ENCODE measurements at places on chromosomes 11 and 22. TPM values are rescaled to one million over a fixed set of nuclear protein-coding genes. Genes with fewer than 3 reads are reported as not detected.

TRIM48 gene
- total RNA-seq: not detected

- DNase-seq: no peak
Measured at GRCh38 chr11:121839781-121840180, 276.2 kb downstream of the BLID start.

DNA sequence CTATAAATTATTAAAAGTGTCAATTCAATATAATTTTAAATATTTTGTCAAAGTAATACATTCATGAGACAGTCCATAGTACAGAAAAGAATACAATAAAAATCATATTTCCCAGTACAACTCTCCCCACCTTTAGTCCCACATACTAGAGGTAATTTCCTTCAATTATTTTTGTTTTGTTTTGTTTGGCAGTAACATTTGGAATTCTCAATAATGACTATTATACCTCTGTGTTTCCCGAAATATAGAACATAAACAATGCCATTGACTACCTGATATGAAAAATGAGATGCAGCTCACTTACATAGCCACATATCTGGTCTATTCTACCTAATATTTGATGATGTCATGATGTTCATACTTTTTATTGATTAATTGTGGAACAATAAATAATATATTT is 24.4 kb upstream of the CASP4 start:
- peak; percentile 41 for DNase-seq

QSER1 gene
- 16.7 TPM for total RNA-seq

DNA sequence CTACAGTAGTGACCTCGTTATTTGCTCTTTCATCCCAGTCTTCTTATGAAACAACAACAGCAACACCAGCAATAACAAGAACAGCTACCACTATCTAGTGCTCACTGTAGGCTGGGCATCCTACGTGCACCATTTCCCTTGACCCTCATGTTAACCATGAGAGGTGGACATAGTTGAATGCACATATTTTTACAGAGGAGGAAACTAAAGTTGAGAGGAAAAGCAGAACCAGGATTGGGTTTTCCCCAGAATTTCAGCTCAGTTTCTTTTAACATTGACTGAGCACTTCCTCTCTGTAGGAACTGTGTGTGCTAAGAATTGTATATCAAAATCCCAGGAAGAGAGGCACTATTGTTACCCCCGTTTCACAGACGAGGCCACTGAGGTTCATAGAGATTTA is 39.4 kb upstream of the TSPAN18 start:
- no peak for DNase-seq

C1QTNF6 gene
- total RNA-seq: 3.1 TPM

- peak; percentile 72 for DNase-seq
Measured at GRCh38 chr22:22877523-22878210, 9.9 kb upstream of the IGLL5 start.

OSM gene
- total RNA-seq: not detected

DNA sequence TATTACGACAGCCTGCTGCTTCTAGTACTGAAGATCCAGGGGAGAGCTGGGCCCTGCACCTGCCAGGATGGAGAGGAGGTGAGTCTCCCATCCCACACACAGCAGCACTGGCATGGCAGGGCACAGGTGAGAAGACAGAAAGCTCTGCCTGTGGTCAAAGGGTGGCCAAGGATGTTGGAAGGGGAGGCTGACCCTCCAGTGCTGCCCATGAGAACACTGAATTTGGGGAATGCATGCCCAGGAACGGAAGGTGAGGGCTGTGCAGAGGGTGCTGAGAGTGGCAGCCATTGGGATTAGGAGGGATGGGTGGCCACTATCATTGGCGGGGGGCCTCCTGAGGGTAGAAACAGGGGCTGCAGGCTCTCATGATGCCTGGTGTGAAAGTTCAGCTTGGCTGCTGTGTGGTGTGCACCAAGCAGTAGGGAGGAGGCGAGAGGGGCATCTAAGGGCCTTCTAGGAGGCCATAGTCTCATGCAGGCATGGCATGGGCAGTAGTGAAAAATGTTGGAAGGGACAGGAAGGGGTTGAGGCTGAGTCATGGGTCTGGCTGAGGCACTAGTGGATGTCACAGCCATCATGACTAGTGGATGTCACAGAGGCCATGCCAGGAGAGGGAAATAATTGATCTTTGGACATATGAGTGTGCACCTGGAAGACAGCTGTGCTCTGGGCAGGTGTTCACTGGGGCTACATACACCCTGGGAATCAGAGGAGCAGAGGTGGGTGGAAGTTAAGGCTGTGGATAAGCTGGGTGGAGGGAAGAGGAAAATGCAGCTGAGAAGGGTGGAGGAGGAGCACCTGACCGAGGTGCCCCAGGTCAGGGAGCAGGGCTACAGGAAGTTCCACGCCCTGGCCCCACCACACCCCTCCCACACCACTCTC is 2.5 kb upstream of the LRRC74B start:
- DNase-seq: no peak

DNA sequence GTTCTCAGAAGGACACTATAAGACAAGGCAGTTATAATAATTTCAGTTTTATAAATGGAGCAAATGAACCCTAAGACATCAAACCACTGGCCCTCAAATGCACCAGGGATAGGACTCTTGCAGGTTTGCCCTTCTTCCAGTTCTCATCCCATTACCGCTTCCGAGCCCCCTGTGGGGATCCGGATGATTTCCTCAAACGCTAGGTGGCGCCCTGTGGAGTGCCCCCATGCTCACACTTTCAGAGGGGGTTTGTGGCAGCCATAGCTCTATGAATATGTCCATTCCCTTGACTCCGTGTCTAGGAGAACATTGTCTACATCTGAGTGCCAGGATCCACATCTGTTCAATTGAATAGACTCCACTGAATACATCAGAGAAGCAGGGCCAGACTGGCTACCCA is 816.3 kb downstream of the NTM start:
- DNase-seq: no peak

DNA sequence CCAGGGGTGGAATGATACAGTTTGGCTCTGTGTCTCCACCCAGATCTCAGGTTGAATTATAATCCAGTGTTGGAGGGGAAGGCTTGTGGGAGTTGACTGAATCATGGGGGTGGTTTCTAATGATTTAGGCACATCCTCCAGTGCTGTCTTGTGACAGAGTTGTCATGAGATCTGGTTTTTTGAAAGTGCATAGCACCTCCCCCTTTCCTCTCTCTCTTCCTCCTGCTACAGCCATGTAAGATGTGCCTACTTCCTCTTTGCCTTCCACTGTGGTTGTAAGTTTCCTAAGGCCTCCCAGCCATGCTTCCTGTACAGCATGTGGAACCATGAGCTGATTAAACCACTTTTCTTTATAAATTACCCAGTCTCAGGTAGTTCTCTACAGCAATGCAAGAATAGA is 45.1 kb downstream of the THAP12 start:
- DNase-seq: no peak

- DNase-seq: peak; percentile 78
Measured at GRCh38 chr22:25081409-25081824, 118.2 kb upstream of the CRYBB3 start.

DNA sequence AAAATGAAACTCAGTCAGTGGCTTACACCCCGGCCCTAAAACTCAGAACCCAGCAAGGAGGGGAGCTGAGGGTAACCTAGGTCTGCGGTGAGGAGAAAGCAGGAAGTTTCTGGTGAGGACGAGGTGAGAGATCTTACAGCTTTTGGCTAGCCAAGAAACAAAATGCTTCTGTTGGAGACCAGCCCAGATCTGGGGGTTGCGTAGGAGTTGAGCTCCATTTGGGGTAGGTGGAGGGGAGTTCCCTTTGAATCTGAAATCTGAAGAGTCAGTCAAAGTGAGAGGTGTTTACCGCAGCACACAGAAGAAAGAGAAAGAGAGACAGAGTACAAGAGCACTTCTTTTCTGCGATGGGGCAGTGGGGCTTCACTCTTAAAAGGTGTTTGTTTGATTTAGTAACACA is 29.6 kb downstream of the EHF start:
- DNase-seq: no peak

DNA sequence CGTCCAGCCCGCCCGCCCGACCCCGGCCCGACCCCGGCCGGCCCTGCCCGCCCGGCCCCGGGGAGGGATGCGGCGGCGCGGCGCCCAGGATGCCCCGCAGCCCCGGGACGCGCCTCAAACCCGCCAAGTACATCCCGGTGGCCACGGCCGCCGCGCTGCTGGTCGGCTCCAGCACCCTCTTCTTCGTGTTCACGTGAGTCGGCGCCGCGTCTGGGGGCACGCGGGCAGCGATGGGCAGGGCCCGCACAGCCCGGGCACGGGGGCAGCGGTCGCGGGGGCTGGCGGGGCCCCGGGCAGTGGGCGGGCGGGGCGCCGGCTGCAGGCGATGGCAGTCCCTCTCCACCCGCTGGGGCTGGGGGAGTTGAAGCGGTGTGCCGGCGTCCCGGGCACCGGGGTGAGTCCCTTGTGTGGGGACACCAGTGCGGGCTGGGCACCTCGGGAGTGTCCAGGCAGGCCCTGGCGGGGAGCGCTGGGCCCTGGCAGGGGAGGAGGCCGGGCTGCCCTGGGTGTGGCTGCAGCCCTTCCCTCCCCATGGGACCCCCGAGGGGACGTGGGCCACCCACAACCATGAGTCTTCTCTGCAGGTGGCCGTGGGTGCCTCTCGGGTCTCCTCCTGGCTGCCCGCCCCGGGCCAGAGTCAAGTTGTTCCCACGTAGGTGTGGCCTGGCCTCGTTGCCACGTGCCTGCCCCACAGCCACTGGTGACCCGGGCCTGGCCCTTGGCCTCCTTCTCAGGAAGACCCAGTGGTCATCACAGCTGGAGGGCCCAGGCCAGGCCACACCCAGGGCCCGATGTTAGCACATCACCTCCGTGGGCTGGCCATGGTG is 468 bp downstream of the ZDHHC8 start:
- DNase-seq: peak; percentile 30

DNA sequence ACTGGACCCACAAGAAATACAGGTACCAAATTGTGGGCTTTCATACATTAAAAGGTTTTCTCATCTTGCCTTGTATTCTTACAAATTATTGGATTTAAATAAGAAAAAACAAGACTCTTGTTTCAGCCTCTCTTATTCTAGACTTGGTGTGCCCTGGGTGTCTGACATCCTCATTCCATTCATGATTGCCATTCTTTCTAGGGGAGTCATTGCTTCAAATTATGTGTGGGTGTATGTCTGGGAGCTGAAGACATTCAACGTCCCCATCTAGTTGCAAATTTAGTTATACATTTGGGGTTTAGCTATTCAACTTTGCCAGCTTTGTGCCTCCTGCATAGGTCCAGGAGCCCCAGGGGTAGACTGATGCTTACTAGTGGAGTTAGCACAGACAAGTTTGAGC is 18.1 kb downstream of the MAML2 start:
- DNase-seq: no peak

MYOD1 gene
- total RNA-seq: not detected

GRCh38 chr11:102528618-102529017 is 1.9 kb downstream of the MMP7 start:
- no peak for DNase-seq

- peak; percentile 87 for DNase-seq
Measured at GRCh38 chr11:8671651-8672062, 10.8 kb downstream of the TRIM66 start.
